NCI-H1436 treated with DMSO at 0.1 percent for 48 hours (cell line): ENCODE measurements at places on chromosomes 12 and 14.

- no peak for DNase-seq
Measured at GRCh38 chr14:71714225-71714624, 218.0 kb upstream of the RGS6 start.

GRCh38 chr12:27480016-27480415 is 33.5 kb downstream of the SMCO2 start:
- no peak for DNase-seq

DNA sequence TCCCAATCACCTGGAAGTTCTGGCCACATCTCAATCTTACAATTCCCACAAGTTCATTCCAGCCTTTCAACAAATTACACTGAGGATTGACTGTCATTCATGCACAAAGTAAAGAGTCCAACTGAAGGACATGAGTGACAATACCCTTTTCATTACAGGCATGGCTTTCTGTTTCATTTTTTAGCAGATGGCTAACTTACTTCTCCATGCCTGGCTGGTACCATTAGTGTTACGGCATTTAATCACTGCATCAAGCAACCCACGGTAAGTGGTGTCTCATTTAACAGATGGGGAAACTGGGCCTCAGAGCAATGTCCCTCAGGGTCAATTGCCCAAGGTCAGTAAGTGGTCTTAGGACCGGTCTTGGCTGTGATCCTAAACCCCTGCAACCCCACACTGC is 114.4 kb downstream of the PRICKLE1 start:
- DNase-seq: no peak

DNA sequence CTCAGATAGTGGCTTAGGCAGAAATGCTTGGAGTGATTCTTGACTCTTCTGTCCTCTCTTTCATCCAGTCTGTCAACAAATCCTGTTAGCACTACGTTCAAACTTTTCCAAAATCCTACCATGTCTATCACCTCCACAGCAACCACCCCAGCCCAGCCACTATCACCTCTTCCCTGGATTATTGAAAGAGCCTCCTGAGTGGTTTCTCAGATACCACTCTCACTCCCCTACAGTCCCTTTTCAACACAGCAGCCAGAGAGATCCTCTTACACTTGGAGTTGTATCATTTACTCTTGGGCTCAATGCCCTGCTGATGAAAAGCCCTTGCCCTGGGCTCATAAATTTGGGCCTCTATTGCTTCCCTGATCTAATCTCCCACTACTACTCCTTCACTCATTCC is 218.9 kb downstream of the EXOC5 start:
- DNase-seq: no peak

DNA sequence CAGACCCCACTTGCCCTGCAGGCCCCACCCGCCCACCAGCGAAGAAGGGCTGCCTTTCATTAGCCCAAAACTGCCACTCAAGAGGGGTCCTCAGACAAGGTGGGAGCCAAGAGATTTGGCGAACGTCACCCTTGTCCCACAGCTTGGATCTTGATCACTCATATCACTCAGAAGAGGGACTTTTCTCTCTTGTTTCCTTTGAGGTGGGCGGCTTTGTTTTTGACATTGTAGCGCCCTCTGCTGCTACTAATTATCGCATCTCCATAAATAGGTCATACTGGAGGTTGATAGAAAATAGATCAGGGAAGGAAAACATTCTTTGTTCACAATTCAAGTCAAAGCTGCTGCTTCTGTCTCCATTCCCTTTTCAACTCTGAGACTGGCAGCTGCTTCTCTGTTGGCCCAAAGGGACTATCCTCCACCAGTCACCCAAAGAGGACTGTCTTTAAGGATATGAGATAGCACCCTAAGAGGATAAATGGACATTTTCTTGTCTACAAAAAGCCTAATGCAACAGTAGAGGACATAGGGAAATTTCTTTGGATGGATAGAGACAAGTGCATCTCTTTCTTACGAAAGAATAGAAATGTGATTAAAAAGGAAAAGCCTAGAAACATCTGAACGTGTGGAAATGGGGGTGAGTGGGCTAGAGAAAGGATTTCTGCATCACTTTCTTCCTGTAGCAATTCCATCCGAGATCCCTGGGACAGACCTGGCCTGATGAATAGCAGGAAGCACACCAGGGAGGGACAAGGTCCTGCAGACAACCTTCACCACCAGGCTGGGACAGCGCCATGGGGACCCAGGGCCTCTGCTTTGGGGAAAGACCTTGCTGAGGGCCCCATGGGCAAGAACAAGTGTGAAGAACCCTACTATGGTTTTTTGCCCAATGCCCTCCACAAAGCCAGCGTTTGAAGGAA is 115.8 kb downstream of the DAD1 start:
- DNase-seq: no peak

DNA sequence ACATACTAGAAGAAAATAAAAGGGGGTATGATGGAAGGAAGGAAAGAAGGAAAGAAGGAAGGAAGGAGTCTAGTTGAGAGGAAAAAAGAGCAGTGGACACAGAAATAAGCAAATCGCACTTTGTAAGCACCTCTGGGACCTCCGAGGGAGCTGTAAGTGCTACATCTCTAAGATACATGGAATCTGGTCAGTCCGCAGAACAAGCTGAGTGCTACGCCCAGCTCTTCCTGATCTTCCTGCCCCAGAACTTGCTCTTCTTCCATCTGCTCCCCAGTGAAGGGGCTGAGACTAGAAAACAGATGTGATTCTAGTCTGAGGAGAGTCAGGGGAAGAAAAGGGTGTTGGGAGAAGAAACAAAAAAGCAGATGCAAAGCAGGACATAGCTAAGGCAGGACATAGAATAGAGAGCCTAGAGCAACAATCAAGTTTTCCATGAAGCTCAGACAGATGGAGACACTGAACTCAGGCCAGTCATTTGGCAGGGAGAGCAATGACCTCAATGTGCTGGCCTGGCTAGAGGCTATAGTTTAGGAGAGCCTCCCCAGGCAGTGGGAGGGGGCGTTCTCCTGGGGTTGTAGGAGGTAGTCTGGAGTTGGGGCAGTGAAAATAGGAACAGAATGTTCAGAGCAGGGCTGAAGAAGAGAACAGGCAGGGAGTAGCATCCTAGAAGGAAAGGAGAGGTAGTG is 1.7 kb upstream of the MFAP5 start:
- DNase-seq: no peak

- DNase-seq: no peak
Measured at GRCh38 chr14:103058164-103059055, 1.1 kb upstream of the CDC42BPB start.

DNA sequence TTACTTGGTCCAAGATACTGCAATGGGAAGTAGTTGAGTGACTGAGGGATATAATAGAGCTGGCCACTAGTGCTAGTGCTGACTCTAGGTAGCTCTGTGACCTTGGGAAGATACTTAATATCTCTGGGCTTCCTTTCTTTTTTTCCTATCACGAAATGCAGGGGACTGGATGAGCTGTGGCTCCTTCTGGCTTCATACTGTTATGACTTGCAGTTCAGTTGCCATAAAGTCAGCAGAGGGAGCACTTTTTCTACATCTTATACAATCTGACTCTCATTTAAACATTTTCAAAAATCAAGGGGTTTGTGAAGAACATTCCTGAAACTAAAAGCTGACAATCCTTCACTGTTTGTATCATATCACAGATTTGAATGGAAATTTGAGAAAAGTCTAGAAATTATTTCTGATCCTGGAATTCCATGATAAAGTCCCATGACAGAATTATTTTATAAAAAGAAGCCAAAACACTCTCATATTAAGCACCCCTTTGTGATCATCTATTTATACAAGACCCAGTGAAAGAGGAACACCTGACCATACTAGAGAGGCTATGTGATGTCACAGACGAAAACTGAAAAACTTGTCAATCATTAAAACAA is 5.3 kb downstream of the BHLHE41 start:
- DNase-seq: no peak

DNA sequence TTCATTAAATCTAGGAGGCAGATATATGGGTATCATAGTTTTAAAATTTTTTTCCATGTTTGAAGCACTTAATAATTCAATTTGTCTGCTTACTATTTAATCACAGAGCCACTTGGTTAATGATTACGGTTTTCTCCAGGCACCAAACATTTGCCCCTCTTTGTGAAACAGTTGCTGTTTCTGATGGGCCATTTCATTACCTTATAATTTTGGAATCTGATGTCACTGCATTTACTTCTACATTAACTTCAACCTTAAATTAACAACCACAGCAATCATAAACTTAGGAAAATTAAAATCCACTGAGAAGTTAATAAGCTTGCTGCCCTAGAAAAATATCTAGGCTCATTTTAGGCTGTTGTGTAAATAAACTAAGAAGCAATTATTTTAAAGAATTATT is 17.0 kb downstream of the TMCC3 start:
- DNase-seq: no peak

DNA sequence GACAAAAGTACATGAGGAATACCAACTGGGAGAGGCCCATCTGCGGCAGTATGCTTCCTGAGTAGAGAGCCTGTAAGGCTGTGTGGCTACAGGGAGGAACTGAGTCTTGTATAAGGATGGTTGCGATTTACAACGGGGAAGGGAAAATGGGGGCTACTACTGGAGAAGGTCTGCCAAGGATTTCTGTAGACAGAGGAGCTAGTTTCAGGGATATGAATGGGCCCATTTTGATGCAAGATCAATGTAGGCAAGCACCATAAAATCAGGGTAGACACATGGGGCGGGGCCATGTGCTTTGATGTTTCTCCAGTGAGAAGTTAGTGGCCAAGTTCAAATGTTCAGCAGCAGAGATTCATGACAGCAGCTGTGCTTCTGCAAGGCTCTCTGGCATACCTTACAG is 149.4 kb downstream of the GPR65 start:
- DNase-seq: no peak
